Central memory CD4-positive, alpha-beta T cell (primary cell): ENCODE measurements at places on chromosomes 13 and 19.

GRCh38 chr19:12090807-12091206, 26.3 kb downstream of the ZNF844 start:
- peak; percentile 25 for DNase-seq

DNA sequence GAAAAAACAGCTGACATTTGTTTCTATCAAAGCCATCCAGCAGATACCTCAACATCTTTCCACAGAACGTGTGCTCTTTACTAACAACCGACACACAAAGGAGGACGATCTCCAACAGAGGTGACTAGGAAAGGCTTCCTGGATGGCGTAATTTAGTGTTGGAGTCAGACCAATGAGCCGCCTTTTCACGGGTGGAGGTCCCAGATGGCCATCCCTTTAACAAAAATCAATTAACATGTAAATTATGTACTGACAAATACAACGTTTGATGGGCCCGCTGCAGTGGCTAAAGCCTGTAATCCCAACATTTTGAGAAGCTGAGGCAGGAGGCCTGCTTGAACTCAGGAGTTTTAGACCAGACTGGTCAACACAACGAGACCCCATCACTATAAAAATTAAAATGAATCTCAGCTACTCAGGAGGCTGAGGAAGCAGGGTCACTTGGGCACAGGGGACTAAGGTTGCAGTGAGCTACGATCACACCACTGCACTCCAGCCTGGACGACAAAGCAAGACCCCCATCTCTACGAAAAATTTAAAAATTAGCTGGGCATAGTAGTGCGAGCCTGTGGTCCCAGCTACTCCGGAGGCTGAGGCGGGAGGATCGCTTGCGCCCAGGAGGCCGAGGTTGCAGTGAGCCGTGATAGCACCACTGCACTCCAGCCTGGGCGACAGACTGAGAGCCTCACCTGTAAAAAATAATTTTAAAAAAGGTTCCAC, 1.2 kb upstream of the DPY19L3 start:
- DNase-seq = no peak

DNA sequence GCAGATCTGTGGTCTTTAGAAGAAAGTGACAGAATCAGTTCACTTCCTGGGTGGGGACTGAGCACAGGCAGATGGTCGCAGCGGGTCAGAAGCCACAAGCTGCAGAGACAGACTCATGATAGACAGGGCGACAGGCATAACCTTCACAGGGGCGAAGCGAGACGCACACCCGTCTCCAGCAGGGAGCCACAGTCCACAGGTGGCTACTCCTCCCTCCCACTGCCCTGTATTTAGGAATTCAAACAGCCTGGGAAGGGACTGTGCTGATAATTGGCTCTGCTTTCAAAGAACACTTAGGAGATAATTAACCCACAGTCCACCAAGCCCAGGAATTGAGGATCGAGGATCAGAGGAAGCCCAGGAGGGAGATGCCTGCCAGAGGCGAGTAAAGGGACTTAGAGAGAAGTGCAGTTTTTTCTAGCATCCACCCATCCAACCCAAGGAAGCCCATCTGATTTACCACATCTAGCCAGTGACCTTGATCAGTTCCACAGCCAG, 23.2 kb downstream of the RFX2 start:
- no peak for DNase-seq

DNA sequence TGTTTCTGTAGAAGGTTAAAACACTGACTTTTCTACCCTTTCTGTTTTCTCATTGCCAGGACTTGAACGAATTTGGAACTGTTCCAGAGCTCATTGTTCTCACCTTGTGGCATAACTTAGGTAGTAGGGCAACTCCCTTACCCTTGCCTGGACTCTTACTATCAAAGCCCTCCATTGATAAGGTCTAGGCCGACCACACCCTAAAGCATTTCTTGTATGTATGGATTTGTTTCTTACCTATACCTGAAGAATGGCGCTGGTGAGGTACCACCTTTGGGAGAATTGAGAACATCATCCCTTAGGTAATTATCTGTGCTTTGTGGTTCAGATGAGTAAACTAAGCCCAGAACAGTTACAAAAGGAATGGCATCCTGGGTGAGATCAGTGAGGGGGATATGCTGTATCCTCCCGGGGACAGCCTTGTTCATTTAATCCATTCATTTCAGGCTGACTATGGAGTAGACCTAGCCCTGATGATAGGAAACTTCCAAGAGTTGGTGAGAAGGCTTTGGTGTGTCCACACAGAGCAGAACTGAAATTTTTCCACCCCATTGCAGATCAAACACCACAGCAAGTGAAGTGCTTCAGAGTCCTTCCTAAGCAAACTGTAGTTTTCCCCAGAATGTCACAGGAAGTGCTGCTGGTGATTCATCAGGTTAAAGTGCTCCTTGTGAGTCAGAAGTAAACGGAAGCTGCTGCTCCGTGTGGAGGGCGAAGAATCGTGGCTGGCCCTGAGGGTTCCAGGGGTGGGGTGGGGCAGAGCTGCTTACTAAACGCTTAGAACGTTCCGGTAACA, 113.0 kb downstream of the TEX26 start:
- peak; percentile 19 for DNase-seq

DNA sequence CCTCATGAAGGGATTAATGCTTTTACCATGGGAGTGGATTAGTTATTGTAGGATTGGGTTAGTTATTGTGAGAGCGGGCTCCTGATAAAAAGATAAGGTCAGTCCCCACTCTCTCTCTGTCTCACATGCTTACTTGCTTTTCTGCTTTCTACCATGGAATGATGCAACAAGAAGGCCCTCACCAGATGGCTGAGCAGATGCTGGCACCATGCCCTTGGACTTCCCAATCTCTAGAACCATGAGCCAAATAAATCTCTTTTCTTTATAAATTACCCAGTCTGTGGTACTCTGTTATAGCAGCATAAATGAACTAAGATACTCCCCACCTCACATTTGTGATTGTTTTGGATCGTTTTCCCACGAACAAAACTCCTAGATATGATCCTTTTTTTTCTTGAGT, 353.8 kb downstream of the DNAJC15 start:
- no peak for DNase-seq

GRCh38 chr13:105764486-105764885, 771.0 kb downstream of the EFNB2 start:
- no peak for DNase-seq

- DNase-seq = no peak
Measured at GRCh38 chr19:14480700-14481079, 5.5 kb upstream of the PTGER1 start.

- DNase-seq = no peak
Measured at GRCh38 chr13:45941261-45941660, 89.7 kb upstream of the SIAH3 start.

DNA sequence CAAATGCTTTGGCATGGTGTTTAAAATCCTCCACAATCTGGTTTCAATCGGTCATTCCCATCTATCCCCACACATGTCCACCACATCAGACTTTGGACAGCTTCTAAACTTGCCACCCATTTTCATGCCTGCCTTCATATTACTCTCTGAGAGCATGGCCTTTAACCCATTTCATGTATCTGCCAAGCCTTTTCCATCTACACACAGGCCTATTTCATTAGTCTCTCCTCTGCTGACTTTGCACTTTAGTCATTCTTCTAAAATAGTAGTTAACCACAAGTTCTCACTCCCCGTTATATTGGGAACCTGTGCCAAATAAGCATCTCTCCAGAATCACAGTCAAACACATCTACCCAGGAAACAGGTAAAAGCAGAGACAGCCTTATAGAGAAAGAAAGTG, 142.2 kb downstream of the MZT1 start:
- DNase-seq = no peak

GRCh38 chr13:99278843-99279242, 20.7 kb upstream of the GPR18 start:
- no peak for DNase-seq
